T-cell (primary cell): ENCODE measurements at places on chromosomes 2 and 18.

DNA sequence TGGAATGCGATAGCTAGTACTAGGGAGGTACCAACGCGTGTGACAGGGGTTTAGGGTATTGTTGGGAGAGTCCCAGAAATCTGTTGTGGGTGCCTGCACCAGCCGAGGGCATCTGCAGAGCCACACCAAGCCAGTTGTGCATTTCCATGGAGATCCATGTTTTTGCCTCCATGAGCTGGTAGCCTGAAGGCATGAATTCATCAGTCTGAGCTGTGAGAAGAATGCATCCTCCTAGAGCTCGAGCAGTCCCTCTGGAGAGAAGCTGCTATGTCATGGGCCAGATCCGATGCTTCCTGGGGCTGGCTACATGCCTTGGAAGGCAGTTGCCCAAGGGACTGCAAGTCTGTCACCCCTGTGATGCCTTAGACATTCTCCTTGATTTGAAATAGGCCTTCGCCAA is 57.9 kb downstream of the LIPG start:
- H3K4me1 ChIP-seq: no peaks in the 10 kb centered on the region
- H3K27ac ChIP-seq: no peak overlapping the region
- H3K27me3 ChIP-seq: peaks cover 16% of the 10 kb centered on the region
- DNase-seq: no peak
- no peaks in the 10 kb centered on the region for H3K36me3 ChIP-seq
- H3K4me3 ChIP-seq: no peak overlapping the region

DNA sequence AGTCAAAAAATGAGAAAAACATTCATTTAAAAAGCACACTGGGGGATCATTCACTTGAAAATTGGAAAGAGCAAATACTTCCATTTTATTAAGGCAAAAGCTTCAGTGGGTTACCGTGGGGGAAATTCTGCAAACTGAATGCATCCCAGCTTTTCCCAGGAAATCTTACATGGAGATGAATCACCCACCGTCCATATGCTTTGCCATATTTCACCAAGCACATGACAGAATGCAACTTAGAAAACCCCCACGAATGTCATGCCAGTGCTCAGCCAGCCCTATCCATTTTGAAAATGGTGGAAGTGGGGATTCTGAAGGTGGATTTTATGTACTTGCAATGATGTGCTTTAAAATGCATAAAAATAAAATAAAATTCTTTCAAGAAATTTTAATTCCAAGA is 485.5 kb upstream of the ID2 start:
- H3K4me1 ChIP-seq: no peaks in the 10 kb centered on the region
- H3K4me3 ChIP-seq: no peak overlapping the region
- no peak for DNase-seq
- H3K27ac ChIP-seq: no peak overlapping the region

- no peak overlapping the region for H3K4me3 ChIP-seq
- H3K27ac ChIP-seq: no peak overlapping the region
- H3K27me3 ChIP-seq: peaks cover 76% of the 10 kb centered on the region
- no peaks in the 10 kb centered on the region for H3K4me1 ChIP-seq
- no peak for DNase-seq
- H3K36me3 ChIP-seq: no peaks in the 10 kb centered on the region
Measured at GRCh38 chr18:905948-906415, 1.3 kb downstream of the ADCYAP1 start.

GRCh38 chr18:45738660-45739059 is 14.7 kb downstream of the SLC14A1 start:
- H3K4me3 ChIP-seq: no peak overlapping the region
- DNase-seq: no peak
- H3K36me3 ChIP-seq: peaks cover 3% of the 10 kb centered on the region
- no peaks in the 10 kb centered on the region for H3K27me3 ChIP-seq
- H3K4me1 ChIP-seq: no peaks in the 10 kb centered on the region
- H3K27ac ChIP-seq: no peak overlapping the region

DNA sequence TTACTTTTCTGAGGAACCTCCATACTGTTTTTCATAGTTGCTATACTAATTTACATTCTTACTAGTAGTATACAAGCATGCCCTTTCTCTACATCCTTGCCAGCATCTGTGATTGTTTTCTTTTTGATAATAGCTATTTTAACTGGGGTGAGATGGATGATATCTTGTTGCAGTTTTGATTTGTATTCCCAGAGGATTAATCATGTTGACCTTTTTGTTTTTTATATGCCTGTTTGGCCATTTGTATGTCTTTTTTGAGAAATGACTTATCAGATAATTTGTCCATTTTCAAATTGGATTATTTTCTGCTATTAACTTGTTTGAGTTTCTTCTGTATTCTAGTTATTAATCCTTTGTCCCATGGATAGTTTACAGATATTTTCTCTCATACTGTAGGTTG is 141.5 kb downstream of the UBR3 start:
- H3K4me1 ChIP-seq: no peaks in the 10 kb centered on the region
- no peaks in the 10 kb centered on the region for H3K36me3 ChIP-seq
- no peaks in the 10 kb centered on the region for H3K27me3 ChIP-seq
- no peak overlapping the region for H3K27ac ChIP-seq
- DNase-seq: no peak
- no peak overlapping the region for H3K4me3 ChIP-seq

DNA sequence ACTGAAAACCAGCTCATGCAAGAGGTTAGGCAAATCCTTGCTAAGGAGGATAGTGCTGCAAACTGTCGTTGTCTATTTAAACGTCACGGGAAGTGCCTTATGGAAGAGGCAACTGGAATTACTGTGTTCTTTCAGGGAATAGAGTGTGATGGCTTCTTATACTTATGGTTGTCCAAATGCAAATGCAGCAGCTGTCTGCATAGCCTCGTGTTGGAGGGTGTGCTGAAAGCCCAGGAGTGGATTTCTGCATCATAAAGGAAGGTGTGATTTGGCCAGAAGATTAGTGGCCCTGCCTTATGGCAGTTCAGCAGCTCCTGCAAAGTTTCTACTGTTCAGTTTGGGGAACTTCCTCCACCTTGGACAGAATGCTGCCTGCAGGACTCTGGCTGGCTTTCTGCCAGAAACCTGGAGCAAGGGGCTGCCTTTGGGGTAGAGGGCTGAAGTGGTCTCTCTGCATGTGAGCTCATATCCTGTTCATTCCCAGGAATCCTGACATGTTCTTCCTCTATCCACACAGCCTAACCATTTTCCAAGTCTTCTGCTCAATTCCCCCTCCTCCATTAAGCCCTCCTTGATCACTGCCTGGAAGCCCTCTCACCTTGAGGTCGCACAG is 321.2 kb upstream of the CXCR4 start:
- no peaks in the 10 kb centered on the region for H3K4me1 ChIP-seq
- DNase-seq: no peak
- H3K36me3 ChIP-seq: no peaks in the 10 kb centered on the region
- no peak overlapping the region for H3K4me3 ChIP-seq
- peaks cover 21% of the 10 kb centered on the region for H3K27me3 ChIP-seq

DNA sequence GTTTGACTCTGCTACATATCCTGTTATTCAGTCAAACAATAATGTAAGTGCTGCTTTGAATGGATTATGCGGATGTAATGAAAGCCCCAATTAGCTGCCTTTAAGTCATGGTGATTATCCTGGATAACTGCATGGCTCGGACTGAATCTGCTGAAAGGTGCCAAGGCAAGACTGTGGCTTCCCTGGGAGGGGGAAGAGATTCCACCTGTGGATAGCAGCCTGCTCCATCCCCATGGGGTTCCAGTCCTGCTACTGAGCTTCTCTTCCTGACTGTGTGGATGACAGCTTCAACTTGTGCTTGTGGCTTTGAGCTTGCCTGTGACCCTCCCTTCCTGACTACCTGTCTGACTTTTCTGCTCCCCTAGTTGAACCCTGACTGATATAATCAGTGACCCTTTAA is 540.0 kb upstream of the GYPC start:
- no peaks in the 10 kb centered on the region for H3K4me1 ChIP-seq
- DNase-seq: no peak
- H3K36me3 ChIP-seq: no peaks in the 10 kb centered on the region
- H3K4me3 ChIP-seq: no peak overlapping the region
- no peaks in the 10 kb centered on the region for H3K27me3 ChIP-seq
